ENCODE measurements at places on chromosomes 2 and 18. TPM values are rescaled to one million over a fixed set of nuclear protein-coding genes. Genes with fewer than 3 reads are reported as not detected.

- no peak for DNase-seq
These were observed 36.4 kb downstream of the KCNF1 start for GRCh38 chr2:10948188-10948564.

GRCh38 chr2:241413929-241414580 lies 58.0 kb downstream of the FARP2 start:
- no peak for DNase-seq

DNA sequence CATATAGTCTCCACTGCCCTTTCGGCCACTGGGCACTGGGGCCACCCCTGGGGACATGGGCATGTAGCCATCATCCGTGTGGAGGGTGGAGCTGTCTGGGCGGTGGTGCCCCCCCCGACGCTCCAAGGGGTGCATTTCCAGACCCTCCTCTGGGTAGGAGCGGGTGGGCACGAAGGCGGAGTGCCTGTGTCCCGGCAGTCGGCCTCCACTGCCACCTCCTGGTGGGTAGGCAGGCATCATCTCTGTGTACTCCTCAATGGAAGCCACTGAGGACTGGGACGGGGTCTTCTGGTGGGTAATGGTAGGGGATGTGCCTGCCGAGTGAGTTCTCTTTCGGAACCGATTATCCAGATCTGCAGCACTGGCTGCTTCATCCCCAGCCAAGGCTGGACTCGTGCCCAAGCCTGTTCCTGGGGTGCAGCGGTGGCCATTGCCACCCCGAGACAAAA lies 2.8 kb downstream of the IRS1 start:
- DNase-seq, result no peak

DNA sequence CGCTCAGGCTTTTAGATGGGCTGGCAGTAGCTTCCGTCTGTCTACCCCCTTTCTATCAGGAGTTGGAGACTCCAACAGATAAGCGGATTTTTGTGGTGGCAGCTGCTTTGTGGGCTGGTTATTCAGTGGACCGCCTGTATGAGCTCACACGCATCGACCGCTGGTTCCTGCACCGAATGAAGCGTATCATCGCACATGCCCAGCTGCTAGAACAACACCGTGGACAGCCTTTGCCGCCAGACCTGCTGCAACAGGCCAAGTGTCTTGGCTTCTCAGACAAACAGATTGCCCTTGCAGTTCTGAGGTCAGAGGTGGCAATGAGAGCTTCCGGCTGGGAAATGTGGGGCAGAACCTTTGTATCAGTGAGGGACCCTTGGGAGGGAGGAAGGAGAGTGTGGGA lies 14.8 kb downstream of the CAD start:
- DNase-seq, result no peak

DNA sequence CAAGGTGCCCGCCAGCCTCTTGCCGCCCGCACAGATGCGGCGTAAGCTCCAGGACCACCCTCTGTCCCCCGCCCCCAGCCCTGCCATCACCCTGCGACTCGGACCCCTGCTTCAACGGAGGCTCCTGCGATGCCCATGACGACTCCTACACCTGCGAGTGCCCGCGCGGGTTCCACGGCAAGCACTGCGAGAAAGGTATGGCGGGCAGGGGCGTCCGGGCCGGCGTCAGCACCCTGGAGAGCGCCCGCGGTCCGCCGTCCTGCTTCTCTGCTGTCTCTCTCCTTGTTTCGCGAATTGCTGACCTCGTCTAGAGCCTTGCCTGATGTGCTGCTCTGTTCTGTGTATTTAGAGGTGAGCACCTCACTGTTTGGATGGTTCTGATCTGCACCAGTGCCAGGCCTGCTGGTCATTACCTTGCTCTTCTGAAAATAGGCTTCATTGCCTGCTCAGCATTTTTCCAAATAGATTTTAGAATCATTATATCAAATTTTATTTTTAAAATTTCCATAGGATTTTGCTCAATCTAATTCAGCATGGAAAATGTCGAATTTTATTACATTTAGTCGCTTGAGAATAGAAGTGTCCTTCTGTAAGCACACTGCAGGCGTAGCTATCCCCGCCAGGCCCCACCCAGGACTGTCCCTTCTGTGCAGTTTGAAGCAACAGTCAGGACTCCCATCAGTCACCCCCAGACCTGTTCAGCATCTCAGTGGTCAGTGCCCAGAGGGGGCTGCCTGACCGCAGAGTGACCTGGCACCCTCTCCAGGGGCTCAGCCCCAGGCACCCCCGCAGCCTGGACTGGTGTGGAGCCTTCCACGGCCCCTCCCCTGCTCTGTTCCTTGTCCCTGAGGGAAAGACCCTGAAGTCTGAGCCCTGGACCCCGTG lies 51.6 kb downstream of the SNED1 start:
- DNase-seq, result peak; percentile 37

DNA sequence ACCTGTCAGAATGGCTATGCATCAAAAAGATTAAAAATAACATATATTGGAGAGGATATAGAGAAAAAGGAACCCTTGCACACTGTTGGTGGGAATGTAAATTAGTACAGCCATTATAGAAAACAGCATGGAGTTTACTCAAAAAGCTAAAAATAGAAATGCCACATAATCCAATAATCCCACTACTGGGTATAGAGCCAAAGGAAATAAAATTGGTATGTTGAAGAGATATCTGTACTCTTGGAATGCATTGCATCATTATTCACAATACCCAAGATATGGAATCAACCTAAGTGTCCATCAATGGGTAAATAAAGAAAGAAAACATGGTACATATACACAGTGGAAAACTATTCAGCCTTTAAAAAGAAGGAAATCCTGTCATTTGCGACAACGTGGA lies 77.2 kb downstream of the C1D start:
- no peak for DNase-seq

DNA sequence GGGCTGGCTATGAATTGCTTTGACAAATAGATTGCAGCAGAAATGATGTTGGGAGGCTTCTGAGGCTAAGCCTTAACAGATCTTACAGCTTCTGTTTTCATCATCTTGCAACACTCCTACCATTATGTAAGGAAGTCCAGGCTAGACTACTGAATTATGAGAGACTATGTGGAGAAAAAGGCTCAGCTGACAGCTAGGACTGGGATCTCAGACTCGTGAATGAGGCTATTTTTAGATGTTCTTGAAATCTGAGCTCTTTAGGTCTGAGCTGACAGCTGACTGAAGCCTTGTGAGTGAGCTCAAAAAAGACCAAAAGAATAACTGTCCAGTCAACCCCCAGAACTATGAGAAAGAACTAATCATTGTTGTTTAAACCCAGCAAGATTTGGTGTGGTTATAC lies 70.3 kb downstream of the VWC2L start:
- DNase-seq, result peak; percentile 28

DNA sequence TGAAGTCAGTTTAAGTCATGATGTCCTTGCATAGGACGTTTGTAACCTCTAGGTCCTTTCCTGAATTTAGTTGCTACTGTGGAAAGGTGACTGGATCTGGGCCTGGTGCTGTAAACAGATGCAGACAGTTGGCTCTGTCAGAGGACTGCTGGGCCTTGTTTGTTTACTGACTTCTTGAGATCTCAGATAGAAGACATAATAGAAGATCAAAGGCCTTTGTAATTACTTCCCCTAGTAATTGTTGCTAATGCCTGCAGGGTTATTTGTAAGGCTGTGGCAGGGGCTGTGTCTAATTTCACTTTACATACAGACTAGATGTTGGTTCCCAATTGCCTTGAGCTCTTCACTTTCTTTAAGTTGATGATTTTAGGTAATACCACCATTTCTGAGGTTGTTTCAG lies 42.5 kb downstream of the LYPD6B start:
- no peak for DNase-seq

GRCh38 chr2:212426637-212427412 lies 111.8 kb downstream of the ERBB4 start:
- no peak for DNase-seq

DNA sequence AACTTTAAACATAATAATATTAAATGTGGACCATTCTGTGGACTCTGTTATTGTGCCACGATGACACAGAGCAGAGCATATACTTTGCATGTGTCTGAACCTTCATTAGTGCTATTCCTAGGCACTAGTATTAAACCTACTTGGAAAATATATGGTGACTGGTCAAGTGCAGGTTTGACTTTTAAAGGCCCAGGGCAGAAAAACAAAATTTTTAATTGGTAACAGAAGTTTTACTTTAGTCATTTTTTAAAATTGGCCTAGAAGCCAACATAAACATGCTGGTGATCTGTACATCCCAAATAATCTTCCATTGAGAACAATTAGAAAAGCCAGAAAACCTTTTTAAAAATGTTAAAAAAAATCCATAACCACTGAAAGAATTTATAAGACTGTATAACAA lies 16.6 kb downstream of the LDAH start:
- DNase-seq, result no peak

GRCh38 chr2:225670111-225670974 lies 270.8 kb downstream of the NYAP2 start:
- peak; percentile 34 for DNase-seq

GRCh38 chr2:137333386-137334165 lies 568.2 kb downstream of the THSD7B start:
- DNase-seq, result peak; percentile 1

DNA sequence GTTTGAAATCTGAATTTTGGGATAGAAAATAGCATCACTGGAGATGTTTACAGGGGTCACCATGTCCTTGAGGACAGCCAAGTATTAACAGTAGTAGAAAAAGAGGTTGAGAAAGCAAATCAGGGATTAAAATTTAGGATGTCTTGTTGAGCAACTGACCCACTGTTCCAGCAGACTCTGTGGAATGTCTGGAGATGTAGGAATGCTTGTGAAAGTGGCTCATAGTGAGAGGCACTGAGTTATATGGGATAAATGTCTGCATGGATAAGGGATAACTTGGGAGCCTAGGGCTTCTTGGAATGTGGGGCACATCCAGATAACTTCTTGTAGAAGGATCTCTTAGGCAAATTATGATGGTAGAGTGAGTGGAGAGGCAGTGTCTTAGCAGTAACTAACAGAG lies 495.0 kb downstream of the TMX3 start:
- DNase-seq, result no peak

- DNase-seq, result no peak
These were observed 239.8 kb downstream of the METTL4 start for GRCh38 chr18:2331491-2331890.

- peak; percentile 42 for DNase-seq
These were observed 37.6 kb upstream of the MCM6 start for GRCh38 chr2:135913727-135914365.

DNA sequence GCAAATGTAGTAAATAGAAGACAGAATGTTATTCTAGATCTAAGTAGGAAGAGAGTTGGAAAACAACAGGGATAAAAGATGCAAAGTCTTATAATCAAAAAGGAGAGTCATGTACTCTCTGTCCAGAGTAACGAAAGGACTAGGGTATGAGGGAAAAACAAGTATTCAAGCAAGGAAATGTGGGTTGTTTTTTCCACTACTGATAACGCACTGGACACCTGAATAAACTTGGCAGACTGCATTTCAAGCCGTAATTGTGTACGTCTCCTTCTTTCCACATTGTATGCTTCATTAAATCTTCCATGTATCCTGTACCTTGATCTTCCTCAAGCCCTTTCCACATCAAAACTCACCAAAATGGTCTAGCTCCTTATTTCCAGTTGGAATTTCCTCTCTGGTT lies 420.6 kb downstream of the ZEB2 start:
- DNase-seq, result no peak

- no peak for DNase-seq
These were observed 55.0 kb upstream of the DAPL1 start for GRCh38 chr2:158740127-158740526.

DNA sequence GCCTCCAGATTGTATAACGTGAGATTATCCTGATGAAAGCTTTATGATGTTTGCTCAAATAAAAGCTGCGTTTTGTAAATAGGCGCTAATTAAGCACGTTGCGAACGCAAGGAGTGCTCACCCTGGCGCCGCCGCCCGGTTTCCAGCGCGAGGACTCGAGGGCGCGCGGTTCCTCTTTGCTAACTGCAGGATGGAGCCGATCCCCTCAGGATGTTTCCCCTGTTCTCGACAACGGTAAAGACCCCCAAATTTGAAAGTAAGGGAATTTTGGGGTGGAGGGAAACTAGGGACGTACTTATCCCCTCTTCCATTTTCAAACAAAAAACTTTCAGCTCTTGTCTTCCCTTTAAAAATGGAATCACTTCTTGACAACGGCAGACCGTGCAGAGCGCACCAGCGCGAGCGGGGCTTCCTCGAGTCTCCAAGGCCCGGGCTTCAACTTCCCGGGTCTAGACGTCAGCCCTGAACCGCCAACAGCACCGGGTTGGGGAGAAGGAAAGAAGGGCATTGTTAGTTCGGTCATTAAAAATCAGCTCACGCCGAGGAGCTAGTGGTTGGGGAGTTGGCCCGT lies 1.1 kb upstream of the GBX2 start:
- DNase-seq, result no peak

Gene NXPH2
- polyA plus RNA-seq, result 5.6 TPM

Gene MRO
- 2.2 TPM for polyA plus RNA-seq

Gene ACTG2
- polyA plus RNA-seq, result 0.40 TPM

Gene TMEM17
- polyA plus RNA-seq, result 6.8 TPM

Gene ETAA1
- polyA plus RNA-seq, result 33.7 TPM

Gene COLEC11
- 3.4 TPM for polyA plus RNA-seq

Gene IL1RL1
- polyA plus RNA-seq, result 0.48 TPM

Gene ANKRD29
- 0.93 TPM for polyA plus RNA-seq

Gene CNDP1
- 1.6 TPM for polyA plus RNA-seq

Gene ANKRD53
- 0.90 TPM for polyA plus RNA-seq

Gene IRS1
- polyA plus RNA-seq, result 11.7 TPM

Gene CNGA3
- polyA plus RNA-seq, result not detected
